ENCODE measurements at places on chromosomes 11 and 22. TPM values are rescaled to one million over a fixed set of nuclear protein-coding genes. Genes with fewer than 3 reads are reported as not detected.
A peak's percentile ranks its signal among the peaks of the same experiment; 100 is the strongest.

DNA sequence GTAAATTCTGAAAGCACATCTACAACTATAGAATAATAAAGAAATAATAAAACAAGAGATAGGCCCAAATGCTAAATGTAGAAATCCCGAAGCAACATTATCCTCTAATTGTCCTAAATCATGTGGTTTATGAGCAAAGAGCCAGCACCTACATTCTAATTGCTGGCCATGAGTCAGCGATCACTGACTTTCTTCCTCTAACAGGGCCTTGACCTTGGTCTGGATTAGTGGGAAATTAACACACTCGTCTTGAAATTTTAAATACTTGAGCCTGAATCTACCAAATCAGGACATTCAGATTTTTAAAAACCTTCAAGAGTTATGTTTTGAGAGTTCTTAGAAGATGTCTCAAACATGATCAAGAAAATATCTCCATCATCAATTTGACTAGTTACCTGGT, 727.6 kb downstream of the METTL15 start:
- DNase-seq, result no peak

GRCh38 chr11:91513734-91514133, 710.9 kb upstream of the FAT3 start:
- DNase-seq, result no peak

DNA sequence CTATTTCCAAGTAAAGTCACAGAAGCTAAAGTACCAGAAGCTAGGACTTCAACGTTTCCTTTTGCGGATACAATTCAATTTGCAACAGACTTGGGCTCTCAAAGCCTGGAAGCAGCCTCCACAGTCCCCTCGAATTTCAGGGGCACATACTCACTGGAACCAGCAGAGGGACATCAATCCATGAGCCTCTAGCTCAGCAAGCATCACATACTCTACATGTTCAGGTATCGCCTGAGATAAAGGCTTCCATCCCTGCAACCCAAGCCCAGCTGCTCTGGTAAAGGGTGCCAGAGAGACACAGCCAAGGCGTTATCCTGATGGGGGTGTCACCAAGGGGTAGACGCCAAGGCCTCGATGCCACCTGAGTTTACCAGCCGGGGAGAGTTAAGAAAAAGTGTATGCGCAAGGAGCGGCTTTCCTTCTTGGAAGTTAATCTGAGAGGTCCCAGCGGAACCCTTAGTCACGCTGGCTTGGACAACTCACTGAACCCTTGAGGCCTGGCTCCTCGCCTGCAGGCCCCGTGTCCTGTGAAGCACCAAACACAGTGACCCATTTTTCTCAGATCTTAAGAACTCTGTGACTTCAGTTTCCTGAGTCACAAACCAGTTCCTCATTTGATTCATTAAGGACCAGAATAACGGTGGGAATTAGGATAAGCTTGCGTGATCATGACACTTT, 13.0 kb downstream of the LTO1 start:
- no peak for DNase-seq

GRCh38 chr11:504053-504993, 2.7 kb downstream of the RNH1 start:
- peak; percentile 54 for DNase-seq

- peak; percentile 48 for DNase-seq
Measured at GRCh38 chr11:48093795-48094642, 113.7 kb downstream of the PTPRJ start.

DNA sequence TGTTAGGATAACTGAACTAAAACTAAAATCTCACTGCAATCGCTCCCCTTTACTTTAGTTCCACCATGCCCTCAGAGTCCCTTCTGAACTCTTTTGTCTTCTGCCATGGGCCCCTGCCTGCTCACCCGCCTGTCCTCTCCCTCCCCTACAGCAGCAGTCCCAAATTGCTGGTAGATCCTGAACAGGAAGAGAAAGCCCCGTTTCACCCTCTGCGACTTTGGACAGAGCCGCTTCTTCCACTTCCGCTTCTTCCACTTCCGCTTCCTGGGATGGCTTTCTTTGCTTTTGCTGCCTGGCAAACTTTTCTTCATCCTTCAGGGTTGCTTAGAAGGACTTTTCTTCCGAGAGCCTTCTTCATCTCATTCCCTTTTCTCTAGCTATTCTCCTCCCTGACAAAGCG, 35.7 kb upstream of the TLCD5 start:
- DNase-seq, result no peak

- DNase-seq, result no peak
Measured at GRCh38 chr11:92495107-92495793, 270.6 kb downstream of the FAT3 start.

DNA sequence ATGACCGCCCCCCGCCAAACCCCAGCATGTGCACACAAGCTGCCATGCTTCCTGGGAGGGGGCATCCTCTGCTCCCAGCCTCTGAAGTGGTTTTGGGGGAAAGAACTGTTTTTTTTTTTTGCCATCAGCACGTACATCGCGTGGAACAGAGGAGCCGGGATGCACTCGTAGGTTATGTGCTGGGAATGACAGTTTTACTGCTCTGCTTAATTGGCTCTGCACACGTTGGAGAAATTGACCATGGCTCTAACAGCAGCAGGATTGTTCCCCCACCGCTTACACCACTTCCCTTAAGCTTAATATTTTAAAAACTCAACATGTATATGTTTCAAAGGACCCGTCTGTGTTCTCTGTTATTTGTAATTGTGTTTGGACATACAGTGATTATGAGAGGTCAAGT, 175.2 kb downstream of the NAV2 start:
- DNase-seq, result no peak

GRCh38 chr11:126281245-126281644, 1.6 kb upstream of the TIRAP start:
- no peak for DNase-seq

DNA sequence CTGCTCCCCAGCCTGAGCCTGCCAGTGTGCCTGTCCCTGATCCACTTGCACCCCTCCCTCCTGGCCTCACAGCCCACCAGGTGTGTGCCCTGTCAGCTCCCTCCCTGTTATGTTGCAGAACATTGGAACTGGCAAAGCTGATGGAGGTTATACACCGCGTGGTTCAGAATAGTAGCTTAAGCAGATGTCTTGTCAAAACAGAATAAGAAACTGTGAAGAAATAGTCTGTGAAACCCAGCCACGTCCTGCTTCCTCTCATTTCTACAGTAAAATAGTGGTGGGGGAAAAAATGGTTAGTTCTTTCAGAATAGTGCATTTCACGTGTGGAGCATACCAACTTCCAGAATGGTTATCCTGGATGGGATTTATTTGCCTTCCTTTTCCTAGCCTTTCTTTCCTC, 161.2 kb upstream of the NAV2 start:
- no peak for DNase-seq

GRCh38 chr11:15327786-15328231, 213.1 kb downstream of the INSC start:
- peak; percentile 86 for DNase-seq

- DNase-seq, result peak; percentile 93
Measured at GRCh38 chr22:19959043-19959586, 17.5 kb upstream of the TXNRD2 start.

- DNase-seq, result no peak
Measured at GRCh38 chr11:130322126-130322525, 7.4 kb upstream of the ZBTB44 start.

GRCh38 chr22:26789951-26790350, 132.6 kb downstream of the MIAT start:
- no peak for DNase-seq

DNA sequence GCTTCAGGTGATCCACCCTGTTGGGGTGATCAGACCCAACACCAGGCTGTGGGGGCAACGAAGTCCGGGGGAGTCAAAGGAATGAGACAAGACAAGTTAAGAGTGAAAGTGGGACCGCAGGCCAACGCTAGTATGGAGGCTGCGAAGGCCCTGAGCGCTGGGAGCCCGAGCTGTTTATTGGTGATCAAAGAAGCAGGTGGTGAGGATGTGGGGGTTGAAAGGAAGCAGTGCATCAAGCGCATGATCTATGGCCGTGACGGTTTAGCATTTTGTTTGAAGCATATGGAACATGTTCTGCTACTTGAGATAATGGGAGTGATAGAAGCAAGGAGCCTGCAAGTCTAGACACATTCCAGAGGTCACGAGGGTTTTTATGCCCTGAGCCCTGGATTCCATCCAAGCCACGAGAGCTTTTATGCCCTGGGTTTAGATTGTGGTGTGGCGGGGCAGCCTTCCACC, 49.5 kb downstream of the MCHR1 start:
- no peak for DNase-seq

GRCh38 chr22:29689880-29690213, 30.0 kb upstream of the CABP7 start:
- peak; percentile 86 for DNase-seq

- no peak for DNase-seq
Measured at GRCh38 chr11:350723-351255, 18.5 kb upstream of the B4GALNT4 start.

DNA sequence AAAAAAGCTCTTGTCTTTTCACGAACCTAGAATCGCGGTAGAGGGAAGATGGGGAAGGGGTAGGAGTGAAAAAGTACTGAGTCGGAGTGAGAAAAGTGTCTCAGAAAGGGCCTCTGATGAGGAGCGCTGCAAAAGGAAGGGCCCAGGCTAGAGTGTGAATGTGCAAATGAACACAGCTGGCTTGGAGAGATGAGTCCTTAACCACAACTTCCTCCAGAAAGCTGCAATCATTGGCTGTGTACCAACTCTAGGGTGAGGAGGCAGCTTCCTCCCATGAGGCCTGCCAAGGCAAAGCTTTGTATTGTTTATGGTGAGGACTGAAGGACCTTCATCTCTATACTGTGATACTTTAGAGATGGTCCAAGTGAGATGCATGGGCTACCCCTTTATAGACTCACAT, 566.9 kb upstream of the ANO5 start:
- no peak for DNase-seq

The MARK2 gene
- 76.8 TPM for total RNA-seq

The MFRP gene
- total RNA-seq, result not detected

Data from glutamatergic neuron (in vitro differentiated cells).